ENCODE measurements at places on chromosomes 12 and 14. TPM values are rescaled to one million over a fixed set of nuclear protein-coding genes. Genes with fewer than 3 reads are reported as not detected.

GRCh38 chr12:104506676-104507401, 50.1 kb downstream of the CHST11 start:
- H3K36me3 ChIP-seq, result no peaks in the 10 kb centered on the region
- no peak for DNase-seq
- no peaks in the 10 kb centered on the region for H3K27me3 ChIP-seq
- no peak overlapping the region for H3K4me3 ChIP-seq

GRCh38 chr12:532908-533565, 73.3 kb downstream of the B4GALNT3 start:
- H3K27me3 ChIP-seq, result no peaks in the 10 kb centered on the region
- H3K4me1 ChIP-seq, result peaks cover 19% of the 10 kb centered on the region
- H3K36me3 ChIP-seq, result no peaks in the 10 kb centered on the region
- peak overlapping the region; percentile 63 for H3K27ac ChIP-seq
- no peak overlapping the region for H3K4me3 ChIP-seq

DNA sequence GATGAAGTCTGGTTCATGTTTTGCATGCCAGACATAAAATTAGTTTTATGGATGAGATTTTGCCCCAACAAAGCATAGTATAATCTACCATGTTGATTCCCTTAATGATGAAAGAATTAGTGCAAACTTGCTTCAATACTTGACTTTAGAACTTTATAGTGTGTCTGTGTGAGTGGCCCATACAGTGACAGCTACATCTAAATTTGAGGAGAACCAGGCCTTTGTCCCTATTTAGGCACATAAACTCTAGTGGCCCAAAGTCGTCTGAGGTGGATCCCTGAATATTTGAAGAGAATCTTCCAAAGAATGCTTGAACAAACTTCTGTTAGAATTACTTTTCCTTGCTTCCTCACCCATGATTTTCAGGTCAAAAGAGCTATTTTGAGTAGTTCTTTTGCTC, 70.4 kb downstream of the POLR3B start:
- H3K4me1 ChIP-seq, result no peaks in the 10 kb centered on the region
- H3K27me3 ChIP-seq, result no peaks in the 10 kb centered on the region

DNA sequence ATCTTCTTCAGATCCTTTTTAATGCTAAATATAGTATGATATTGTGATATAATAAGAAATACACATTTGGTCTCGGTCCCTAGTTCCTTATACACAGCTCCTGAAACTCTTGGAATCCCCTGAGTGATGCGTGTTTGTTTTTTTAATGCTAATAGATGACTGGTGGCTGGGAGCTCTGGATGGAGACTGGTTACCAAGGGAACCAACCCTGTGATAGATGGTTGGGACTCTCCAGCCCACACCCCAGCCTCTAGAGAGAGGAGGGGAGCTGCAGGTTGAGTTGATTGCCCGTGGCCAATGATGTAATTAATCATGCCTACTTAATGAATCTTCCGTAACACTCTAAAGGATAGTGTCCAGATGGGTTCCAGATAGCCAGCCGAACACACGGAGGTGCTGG, 140.6 kb downstream of the FBXL14 start:
- no peaks in the 10 kb centered on the region for H3K27me3 ChIP-seq
- no peak overlapping the region for H3K27ac ChIP-seq
- H3K4me1 ChIP-seq, result no peaks in the 10 kb centered on the region
- no peak overlapping the region for H3K4me3 ChIP-seq

DNA sequence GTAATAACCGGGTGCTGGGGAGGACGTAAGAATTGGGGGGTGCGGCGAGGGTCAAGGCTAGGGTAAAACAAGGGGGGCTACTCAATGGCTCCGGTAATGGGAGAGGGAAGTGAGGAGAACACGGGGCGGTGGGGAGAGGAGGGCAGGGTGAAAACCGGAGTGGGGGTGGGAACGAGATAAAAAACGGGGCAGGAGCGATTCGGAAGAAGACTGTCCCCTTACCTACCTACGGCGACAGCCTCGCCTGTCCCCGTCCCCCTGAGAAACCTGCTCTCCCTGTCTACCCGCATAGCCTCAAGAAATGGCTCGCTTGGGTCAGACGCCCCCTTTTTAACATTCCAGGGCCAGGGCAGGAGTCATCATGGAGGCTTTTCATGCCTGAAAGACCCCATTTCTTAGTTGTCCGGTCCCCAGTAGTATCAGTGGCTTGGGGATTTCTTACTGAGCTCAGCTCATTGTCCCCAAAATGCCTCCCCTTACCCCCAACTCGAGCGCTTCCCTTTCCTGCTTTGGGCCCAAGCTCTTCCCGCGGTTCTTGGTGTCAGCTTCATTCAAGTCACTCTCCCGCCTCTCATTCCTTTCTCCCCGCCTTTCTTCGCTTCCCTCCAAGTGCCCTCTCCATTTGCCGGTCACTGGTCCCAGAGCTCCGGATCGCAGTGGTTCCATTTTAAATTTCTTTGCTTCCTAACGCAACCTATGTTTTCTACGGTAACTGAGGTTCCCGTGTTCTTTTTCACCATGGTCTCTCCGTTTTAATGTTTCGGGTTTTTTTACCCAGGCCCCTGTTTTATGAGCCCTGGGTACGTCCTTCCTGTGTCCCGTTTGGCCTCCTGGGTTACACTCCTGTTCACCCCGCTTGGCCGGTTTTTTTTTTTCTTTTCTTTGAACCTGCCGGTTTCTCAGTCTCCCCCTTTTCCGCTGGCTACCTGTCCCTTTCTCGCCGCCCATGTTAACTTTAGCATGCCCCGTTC, 1.2 kb upstream of the WSB2 start:
- H3K4me1 ChIP-seq, result peaks cover 35% of the 10 kb centered on the region
- peak overlapping the region; percentile 79 for H3K4me3 ChIP-seq
- DNase-seq, result no peak
- H3K27ac ChIP-seq, result peak overlapping the region; percentile 99

- no peak for DNase-seq
- H3K36me3 ChIP-seq, result no peaks in the 10 kb centered on the region
Measured at GRCh38 chr14:69852531-69853321, 26.5 kb upstream of the SMOC1 start.

DNA sequence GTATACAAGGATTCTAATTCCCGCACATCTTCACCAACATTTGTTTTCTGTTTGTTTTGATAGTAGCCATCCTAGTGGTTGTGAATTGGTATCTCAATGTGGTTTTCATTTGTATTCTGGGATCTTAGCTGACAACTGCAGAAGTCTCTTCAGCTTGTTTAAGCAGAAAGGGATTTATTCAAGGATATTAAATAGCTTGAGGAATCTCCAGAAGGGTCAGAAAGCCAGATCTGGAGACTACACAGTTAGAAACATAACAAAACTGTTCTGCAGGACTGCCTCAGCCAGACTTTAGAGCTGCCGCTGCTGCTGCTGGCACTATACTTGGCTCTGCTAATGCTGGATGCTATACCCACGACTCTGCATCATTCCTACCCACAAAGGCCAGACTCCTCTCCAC, 13.4 kb upstream of the CDKL1 start:
- peaks cover 7% of the 10 kb centered on the region for H3K4me1 ChIP-seq
- no peaks in the 10 kb centered on the region for H3K27me3 ChIP-seq
- peak overlapping the region; percentile 36 for H3K27ac ChIP-seq
- H3K36me3 ChIP-seq, result no peaks in the 10 kb centered on the region

- DNase-seq, result no peak
- H3K4me3 ChIP-seq, result peak overlapping the region; percentile 24
- H3K27me3 ChIP-seq, result no peaks in the 10 kb centered on the region
- peaks cover 25% of the 10 kb centered on the region for H3K4me1 ChIP-seq
- H3K27ac ChIP-seq, result peak overlapping the region; percentile 50
Measured at GRCh38 chr12:32455607-32456071, 56.3 kb downstream of the FGD4 start.

DNA sequence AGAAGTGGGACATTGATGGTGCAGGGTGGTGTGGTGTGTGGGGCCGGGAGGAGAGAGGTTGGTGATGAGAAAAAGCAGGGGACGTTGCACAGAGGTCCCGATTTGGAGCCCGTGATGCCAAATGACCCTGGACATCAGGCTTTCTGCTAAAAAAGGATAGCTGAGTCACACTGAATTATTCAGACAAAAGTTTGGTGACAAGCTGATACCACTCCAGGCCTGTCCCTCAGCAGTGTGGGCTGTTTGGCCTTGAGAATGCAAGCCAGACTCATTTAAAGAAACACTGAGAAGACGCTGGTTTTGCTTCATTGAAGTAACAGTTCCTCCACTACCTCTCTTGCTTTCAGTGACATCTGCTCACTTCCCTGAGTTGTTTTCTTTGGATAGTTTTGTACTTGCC, 262.1 kb upstream of the PWP1 start:
- DNase-seq, result no peak
- H3K27me3 ChIP-seq, result no peaks in the 10 kb centered on the region
- H3K4me3 ChIP-seq, result no peak overlapping the region
- no peaks in the 10 kb centered on the region for H3K4me1 ChIP-seq
- H3K27ac ChIP-seq, result no peak overlapping the region

DNA sequence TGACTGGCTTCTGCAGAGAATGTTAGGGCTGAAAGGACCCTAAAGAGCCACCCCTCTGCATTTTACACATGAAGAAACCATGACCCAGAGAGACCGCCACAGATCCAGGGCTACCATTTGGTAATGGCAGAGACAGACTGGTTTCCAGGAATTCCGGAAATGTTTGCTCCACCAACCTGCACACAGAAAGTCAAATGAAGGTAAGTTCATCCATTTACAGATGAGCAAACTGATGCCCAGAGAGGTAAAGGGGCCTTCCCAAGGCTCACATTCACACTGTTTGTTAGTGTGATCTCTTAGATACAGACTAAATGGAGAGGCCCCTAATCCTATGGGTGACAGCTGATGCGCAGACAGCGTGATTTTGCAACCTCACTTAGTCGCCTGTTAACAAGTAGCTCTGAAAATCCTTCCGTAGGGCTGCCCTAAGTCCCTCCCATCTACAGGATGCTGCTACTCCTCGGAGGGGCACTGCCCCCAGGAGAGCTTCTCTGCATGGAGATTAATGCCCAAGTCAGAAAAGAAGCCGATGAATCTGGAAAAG, 33.8 kb downstream of the ZFP36L1 start:
- H3K4me1 ChIP-seq, result peaks cover 44% of the 10 kb centered on the region
- no peak for DNase-seq
- H3K4me3 ChIP-seq, result no peak overlapping the region
- no peaks in the 10 kb centered on the region for H3K36me3 ChIP-seq
- H3K27ac ChIP-seq, result no peak overlapping the region

DNA sequence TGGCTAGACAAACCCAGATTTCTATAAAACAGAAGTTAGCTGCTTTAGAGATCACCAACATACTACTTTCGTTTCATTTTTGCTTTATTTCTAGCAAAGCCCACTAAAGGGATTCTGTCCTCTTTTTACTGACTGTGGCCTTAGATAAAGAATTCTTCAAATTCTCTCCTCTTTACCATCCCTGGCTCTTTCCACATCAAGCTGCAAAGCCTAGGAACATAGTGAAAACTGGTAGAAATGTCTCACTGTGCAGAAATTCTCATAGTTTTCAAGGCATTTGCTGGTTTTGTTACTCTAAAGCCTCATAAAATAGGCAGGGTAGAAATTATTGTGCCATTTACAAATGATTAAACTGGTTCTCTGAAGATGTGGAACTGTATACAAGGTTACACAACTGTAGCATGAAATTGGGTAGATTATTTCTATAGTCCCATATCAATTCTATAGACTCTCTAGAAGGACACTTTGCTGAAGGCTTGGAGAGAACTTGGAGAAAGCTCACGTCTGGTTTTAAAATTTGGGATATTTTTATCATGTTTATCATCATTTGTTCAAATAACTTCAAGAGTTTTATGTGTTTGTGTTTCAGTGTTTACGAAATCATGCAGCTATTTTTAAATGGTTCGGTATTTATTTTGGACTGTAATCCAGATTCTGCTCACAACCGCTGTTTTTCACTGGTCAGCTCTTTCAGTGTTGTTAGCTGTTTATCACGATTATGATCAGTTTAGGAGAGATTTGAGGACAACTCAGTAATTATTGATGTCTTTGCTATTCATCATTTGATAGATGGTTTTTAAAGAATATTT, 36.7 kb upstream of the CSRP2 start:
- peak overlapping the region; percentile 66 for H3K27ac ChIP-seq
- no peak for DNase-seq
- H3K27me3 ChIP-seq, result no peaks in the 10 kb centered on the region
- H3K36me3 ChIP-seq, result no peaks in the 10 kb centered on the region
- no peak overlapping the region for H3K4me3 ChIP-seq

DNA sequence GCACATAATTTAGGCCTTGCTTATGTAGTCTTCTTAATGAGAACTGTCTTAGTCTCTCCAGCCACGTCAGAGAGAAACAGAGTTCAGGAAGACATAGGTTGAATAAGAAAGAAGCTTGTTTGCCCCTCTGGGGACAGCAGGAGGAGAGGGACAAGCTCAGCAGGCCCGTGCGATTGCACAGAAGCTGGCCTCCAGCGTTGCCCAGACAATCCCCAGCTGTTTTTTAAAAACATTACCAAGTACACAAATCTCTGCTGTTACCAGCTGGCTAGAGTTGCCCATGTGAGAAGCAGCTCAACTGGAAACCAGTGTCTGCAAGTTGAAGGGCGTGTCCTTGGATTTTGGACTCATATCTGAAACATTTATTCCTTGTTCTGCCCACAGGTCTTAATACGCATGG, 232.6 kb downstream of the EFCAB11 start:
- no peak overlapping the region for H3K27ac ChIP-seq
- H3K27me3 ChIP-seq, result no peaks in the 10 kb centered on the region
- H3K4me3 ChIP-seq, result no peak overlapping the region
- DNase-seq, result no peak

GRCh38 chr12:91053951-91054715, 3.7 kb downstream of the KERA start:
- no peaks in the 10 kb centered on the region for H3K27me3 ChIP-seq
- H3K27ac ChIP-seq, result no peak overlapping the region
- no peaks in the 10 kb centered on the region for H3K36me3 ChIP-seq
- no peak overlapping the region for H3K4me3 ChIP-seq
- H3K4me1 ChIP-seq, result no peaks in the 10 kb centered on the region

DNA sequence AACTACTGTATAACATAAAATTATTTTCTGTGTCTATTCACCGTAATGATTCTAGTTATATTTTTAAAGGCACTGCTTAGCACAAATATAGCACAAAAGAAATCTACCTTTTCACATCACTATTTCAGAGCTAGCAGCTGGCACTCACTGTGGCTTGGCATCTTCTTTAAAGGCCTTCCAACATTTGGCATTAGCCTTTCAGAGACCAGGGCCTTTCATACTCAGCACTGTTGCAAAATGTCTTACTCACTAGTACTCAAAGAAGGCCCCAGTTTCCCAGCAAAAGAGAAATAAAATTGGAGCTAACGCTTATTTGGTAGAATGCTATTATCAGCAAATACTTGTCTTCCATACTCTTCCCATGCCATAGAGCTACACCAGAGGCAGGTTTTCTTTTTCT, 238.4 kb downstream of the MED13L start:
- H3K36me3 ChIP-seq, result no peaks in the 10 kb centered on the region
- no peak overlapping the region for H3K27ac ChIP-seq
- no peaks in the 10 kb centered on the region for H3K27me3 ChIP-seq
- peaks cover 17% of the 10 kb centered on the region for H3K4me1 ChIP-seq
- no peak for DNase-seq
- H3K4me3 ChIP-seq, result no peak overlapping the region

GRCh38 chr12:84435682-84436081, 476.9 kb downstream of the SLC6A15 start:
- no peaks in the 10 kb centered on the region for H3K4me1 ChIP-seq
- DNase-seq, result no peak
- no peak overlapping the region for H3K4me3 ChIP-seq
- no peaks in the 10 kb centered on the region for H3K36me3 ChIP-seq
- H3K27me3 ChIP-seq, result no peaks in the 10 kb centered on the region

Gene CDCA3
- 8.6 TPM for total RNA-seq

Gene L3HYPDH
- total RNA-seq, result 103 TPM

Gene TRHDE
- 34.9 TPM for total RNA-seq

Gene TSPAN19
- total RNA-seq, result not detected

Gene ALX1
- total RNA-seq, result 2.0 TPM

Gene CLEC1B
- total RNA-seq, result not detected

Gene ADSS1
- 10.3 TPM for total RNA-seq

Gene TMPRSS12
- not detected for total RNA-seq

Gene VRK1
- total RNA-seq, result 10.1 TPM

Gene BDKRB2
- 23.3 TPM for total RNA-seq

Gene CYP27B1
- 1.7 TPM for total RNA-seq

All from vagina (tissue), 2 donors.